ENCODE measurements at places on chromosomes 12 and 14.

GRCh38 chr14:36570065-36570464 is 12.3 kb downstream of the NKX2-8 start:
- no peak overlapping the region for H3K4me3 ChIP-seq
- DNase-seq: no peak

GRCh38 chr12:49750027-49750995 is 9.0 kb downstream of the TMBIM6 start:
- peak overlapping the region; percentile 85 for H3K27ac ChIP-seq
- peak overlapping the region; percentile 60 for H3K4me3 ChIP-seq
- H3K27me3 ChIP-seq: no peaks in the 10 kb centered on the region
- H3K36me3 ChIP-seq: peaks cover 38% of the 10 kb centered on the region
- DNase-seq: no peak

GRCh38 chr14:92969430-92969829 is 46.5 kb downstream of the CHGA start:
- no peak for DNase-seq
- no peak overlapping the region for H3K27ac ChIP-seq
- H3K4me3 ChIP-seq: no peak overlapping the region
- peaks cover 5% of the 10 kb centered on the region for H3K4me1 ChIP-seq
- no peaks in the 10 kb centered on the region for H3K27me3 ChIP-seq
- H3K36me3 ChIP-seq: peaks cover 28% of the 10 kb centered on the region

- peaks cover 21% of the 10 kb centered on the region for H3K36me3 ChIP-seq
- H3K27me3 ChIP-seq: no peaks in the 10 kb centered on the region
- DNase-seq: no peak
- H3K27ac ChIP-seq: no peak overlapping the region
Observed at GRCh38 chr14:50798048-50798421, 32.9 kb downstream of the NIN start.
